ENCODE measurements at places on chromosomes 1 and 21.

DNA sequence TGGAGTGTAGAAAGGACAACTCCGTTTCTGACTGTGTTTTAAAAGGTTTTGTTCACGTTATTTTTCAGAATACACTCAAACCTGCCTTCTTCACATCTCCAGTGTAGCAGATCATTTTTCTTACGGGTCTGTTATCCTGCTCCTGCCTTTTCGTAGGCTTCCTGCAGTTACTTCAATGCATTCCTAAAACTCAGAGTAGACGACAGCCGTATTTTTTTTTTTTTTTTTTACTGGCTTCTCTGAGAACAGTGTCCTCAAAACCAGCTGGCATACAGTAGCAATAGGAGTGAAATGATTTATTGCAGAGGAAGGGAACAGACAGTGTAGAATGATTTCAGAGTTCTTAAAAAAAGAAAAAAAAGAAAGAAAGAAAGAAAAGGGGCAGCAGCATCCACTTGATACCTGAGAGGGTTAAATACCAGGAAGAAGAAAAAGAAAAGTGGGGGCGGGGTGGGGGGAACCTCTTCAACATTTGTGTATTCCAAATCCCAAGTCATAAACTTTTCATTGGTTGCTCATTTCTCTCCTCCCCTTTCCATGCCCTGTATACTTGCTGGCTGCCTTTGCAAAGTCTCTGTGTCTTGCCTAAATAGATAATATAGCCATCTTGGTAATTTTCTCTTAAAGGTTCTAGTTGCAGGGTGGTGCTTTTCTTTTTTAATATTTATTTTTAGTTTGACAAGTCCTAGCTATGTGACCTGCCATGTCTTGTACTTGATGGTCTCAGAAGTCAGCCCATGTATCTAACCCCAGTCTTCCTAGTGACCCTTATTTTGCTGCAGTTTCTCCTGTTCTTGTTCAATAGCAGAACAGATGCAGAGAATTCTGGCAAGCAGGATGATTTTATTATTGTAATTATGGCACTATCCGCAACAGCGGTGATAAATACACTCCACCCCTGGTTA lies 2.8 kb downstream of the TGFB2 start:
- DNase-seq, result no peak

DNA sequence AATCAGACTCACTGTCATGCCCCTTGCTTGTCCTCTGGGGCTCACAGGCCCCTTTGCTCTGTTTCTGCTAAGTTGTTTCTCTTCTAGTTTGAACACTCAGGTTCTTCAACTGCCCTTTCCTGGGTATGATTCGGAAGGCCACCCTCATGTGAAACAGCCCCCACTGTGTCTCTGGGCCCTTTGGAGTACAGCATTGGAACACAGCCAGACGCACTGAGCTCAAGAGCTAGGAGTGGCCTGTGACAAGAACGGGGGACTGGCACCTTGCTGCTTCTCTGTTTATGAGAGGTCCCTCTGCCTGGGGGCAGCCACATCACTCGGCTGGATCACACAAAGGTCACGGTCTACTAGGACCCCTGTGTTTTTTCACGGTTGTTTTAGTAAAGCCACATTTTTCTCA lies 114.4 kb upstream of the ZC3H12A start:
- DNase-seq, result no peak

GRCh38 chr1:230109895-230110667 lies 43.0 kb downstream of the GALNT2 start:
- no peak for DNase-seq

- no peak for DNase-seq
Observed at GRCh38 chr21:29219165-29219770, 79.5 kb upstream of the BACH1 start.

GRCh38 chr1:212070720-212071302 lies 35.3 kb downstream of the DTL start:
- DNase-seq, result no peak

GRCh38 chr21:22871692-22872091 lies 1873.5 kb downstream of the NCAM2 start:
- DNase-seq, result no peak

DNA sequence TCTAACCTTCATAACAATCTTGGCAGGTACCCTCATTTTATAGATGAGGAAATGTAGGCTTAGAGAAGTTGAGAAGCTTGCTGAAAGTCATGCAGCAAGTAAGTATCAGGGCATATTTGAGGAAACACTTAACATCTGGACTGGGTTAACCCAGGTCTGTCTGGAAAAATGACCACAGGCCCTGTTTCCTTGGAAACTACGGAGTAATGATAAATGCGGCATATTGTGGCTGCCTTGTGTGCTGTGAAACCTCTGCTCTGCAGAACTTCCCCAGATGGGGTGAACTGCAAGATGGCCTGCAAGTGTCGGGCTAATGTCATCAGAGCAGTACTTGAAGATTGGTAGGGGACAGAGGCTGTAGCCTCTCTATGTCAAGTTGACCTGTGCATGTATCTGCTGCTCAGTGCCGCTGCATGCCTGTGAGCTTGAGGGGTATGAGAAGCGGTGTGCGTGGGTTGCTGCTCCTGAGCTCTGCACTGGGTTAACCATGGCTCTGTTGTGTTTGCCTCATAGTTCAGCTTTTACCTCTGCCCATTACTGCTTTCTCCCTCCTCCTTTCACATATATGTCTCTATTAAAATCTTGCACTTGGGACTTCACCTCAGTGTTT lies 83.1 kb downstream of the WDR3 start:
- DNase-seq, result no peak

GRCh38 chr1:4380564-4381168 lies 273.7 kb upstream of the AJAP1 start:
- no peak for DNase-seq

- DNase-seq, result peak; percentile 11
Observed at GRCh38 chr1:226001963-226002666, 3.0 kb upstream of the SDE2 start.

DNA sequence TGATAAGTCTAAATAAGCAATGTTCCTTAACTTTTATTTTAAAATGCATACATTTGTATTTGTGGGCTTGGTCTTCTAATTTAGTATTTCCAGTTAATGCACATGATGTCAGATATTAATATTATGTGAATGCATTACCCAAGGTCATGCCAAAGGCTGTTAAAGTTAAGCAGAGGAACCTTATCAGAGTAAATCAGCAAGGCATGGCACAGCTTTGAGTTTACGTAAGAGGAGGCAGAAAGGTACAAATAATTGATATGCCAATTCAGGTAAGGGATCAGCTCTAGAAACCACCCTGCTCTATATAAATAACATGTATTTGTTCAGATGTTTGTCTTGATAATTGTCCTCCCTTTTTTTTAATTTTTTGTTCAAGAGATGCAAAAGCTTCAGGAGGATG lies 64.5 kb upstream of the CHRM3 start:
- no peak for DNase-seq

DNA sequence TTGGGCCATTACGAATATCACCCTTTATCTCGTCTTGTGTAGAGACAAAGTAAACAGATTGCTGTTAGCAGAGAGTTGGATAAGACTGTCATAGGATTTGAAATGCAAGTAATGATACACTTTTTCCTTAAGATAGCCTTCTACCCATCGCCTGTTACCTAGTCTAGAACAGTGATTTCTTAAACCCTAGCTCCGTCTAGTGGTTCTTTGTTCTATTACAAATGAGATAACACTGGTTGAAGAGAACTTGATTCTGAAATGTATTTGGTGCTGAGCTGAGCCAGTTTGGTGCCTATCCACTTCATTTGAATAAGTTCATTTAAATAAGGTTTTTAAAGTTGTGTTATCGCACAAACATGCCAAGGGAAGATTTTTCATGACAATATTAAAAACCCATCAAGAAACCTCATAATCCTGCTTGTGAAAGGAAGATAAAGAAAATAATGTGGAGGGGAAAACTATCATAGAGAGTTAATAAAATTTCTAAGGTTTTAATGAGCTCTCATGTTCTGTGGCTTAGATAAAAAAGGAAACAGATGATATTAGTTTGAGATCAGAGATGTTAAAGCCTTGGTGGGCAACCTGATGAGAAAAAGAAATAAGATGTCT lies 1.5 kb upstream of the KCNH1 start:
- no peak for DNase-seq

GRCh38 chr1:243849421-243850201 lies 432 bp downstream of the AKT3 start:
- DNase-seq, result peak; percentile 49

DNA sequence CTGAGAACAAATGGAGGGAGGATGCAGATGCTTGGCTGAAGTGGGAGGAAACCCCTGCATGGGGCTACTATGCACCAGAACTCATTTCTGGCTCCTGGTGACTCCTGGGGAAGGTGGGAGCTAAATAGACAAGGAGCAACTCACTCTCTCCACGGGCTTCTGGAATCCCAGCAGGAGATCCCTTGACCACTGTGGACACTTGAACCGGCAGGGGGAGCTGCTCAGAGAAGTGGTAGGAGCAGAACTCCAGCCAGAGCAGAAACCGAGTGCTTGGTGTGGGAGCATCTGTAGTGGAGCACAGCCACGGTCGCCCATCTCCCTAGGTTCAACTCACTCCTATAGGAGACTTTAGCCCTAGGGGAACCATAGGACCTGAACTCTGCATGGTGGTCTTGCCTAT lies 205.6 kb upstream of the GJB5 start:
- DNase-seq, result no peak

DNA sequence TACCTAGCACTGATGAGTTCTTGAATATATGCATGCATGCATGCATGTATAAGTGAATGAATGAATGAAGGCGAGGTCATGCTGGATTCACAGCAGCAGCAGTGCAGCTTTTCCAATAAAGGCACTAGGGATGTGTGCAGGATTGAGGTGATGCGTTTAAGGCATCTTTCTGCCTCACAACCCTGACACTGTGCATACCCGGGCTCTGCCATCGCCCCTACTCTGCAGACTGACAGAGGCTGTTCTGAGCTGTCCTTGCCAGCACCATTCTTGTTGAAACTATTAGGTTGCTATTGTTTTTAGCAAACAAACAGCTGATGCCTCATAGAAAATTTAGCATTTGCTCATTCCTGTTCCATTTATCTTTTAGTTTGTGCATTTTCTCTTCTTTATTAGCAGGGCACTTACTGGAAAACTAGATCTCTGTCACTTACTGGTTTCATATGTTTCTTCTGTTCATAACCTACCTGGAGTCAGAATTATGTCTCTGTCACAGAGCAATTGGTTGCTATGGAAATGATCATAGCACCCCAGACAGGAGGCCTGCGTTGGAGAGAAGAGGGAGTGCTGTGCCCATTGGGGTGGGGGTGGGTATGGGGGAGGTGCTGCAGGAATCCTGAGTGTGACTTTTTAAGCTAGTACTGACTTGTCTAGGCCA lies 79.0 kb downstream of the CD58 start:
- DNase-seq, result no peak

GRCh38 chr1:21685946-21686678 lies 17.0 kb upstream of the RAP1GAP start:
- no peak for DNase-seq

GRCh38 chr1:100065183-100065968 lies 67.4 kb downstream of the SASS6 start:
- DNase-seq, result no peak

DNA sequence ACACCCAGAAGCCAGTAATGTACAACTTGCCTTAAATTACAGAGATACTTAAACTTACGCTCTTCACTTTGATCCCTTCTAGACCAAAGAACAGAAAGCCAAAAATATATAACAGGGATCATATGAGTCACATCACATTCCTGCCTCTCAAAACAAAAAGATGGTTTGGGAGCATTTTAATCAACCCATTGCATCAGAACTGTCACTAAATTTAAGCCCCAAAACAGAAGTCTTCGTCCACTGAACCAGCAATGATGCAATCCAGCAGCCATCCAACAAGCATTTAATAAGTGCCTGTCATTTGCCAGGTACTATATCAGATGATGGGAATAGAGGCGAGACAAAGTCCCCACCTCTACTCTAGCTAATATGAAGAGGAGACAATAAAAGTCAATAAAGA lies 42.7 kb upstream of the GLIS1 start:
- no peak for DNase-seq

- no peak for DNase-seq
Observed at GRCh38 chr1:56627636-56628039, 17.5 kb upstream of the PRKAA2 start.
